ENCODE measurements at places on chromosomes 7 and 10.

DNA sequence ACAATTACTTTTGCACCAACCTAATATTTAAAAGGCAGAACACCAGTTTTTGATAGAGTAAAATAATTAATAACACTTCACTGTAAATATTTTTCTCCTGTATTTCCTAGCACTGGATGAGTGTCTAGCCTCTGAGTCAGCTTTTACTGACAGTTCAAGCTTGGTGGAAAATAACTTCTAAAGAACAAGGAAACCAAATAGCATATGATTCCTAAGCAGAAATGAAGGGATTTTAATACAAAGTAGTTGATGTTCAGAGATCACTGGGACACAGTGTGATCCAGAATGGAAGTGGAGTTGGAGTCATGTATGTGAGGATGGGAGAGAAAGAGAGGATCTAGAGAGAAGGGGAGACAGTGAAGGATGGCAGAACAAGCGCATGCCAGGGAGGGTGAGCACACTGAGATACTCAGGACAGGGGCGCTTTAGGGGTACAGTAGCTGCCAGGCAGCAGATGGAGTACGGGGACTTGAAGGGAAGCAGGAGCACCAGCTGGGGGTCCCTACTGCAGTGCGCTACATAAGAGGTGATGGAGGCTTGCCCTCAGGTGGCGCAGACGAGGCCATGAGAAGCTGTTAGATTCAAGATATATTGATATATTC is 117.9 kb upstream of the KLF6 start:
- DNase-seq: no peak

GRCh38 chr10:105269689-105270088 is 628.6 kb downstream of the SORCS3 start:
- no peak for DNase-seq

GRCh38 chr10:88038268-88038667 is 174.8 kb downstream of the PTEN start:
- no peak for DNase-seq

GRCh38 chr7:41085244-41085643 is 617.6 kb downstream of the INHBA start:
- DNase-seq: no peak

DNA sequence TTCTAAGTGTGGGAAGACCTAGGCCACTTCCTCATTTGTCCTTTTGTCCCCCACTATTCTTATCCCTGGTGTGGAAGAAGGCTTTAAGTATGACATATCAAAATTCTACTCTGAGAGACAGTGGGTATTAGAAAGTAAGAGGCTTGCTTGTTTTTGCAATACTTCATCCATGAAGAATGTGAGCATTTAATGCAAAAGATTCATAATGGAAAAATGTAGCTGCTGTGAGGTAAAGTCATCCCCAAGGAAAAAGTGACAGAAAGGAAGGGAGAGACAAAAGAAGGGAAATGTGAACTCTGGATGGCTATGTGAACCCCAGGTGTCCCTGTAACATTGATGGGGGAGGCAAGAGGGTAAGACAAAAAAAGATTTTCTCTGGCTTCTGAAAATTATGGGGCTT is 607.5 kb downstream of the SORCS1 start:
- DNase-seq: no peak

GRCh38 chr7:140677496-140677895 is 4.8 kb downstream of the ADCK2 start:
- DNase-seq: no peak

DNA sequence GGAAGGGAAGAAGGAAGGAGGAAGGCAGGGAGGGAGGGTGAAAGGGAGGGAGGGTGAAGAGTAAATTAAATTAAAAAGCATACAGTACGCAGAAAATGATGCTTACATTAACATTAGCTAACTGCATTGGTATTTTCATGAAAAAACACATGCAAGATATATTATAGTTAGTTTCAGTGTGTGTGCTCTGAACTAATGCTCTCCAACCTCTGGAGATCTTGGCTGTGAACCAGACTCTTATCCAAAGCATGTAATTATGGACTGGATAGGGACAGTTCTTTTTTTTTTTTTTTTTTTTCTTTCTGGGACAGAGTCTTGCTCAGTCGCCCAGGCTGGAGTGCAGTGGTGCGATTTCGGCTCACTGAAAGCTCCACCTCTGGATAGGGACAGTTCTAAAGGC is 357.0 kb downstream of the FRMD4A start:
- DNase-seq: no peak

- DNase-seq: no peak
Measured at GRCh38 chr10:90205340-90205739, 503.9 kb downstream of the KIF20B start.

GRCh38 chr7:157002819-157003421 is 7.5 kb downstream of the MNX1 start:
- no peak for DNase-seq

DNA sequence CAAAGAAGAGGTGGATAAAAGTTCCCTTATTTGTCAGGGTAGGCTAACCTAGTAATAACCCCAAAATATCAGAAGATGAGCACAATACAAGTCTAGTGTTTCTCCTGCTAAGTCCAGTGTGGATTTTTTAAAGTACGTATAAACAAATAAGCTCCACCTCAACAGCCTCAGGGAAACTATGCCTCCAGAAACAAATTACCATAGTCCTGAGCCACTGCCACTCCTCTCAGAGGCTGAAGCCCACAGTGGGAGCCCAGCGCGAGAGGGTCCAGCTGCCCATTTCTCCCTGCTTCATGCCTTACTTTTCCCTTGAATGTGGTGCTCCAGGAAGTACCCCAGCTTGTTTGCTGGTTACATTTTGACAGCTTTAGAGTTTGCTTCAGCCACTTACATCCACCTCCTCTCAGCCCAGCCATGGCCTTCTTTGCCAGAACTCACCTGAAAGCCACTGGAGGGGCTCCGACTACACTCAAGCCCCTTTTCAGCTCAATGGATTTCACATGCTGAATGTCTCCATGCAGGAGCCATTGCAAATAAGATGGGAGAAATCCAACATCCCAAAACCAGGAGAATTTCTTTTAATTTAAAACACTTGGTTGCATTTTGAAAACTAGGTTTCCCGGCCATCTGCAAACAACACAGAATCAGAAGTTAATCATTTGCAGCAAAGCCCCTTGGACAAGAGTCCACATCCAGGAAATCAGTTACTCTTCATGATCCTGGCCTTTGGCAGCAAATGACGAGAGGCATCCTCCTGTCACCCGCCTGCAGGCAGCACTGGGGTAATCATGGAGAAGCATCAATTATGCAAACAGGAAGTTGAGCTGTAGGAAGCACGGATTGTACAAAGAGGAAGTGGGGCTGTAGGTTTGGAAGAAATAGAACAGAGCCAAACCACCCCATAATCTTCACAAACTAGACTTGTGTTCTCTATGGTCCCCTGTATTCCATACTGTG is 138.1 kb downstream of the HERPUD2 start:
- DNase-seq: no peak

DNA sequence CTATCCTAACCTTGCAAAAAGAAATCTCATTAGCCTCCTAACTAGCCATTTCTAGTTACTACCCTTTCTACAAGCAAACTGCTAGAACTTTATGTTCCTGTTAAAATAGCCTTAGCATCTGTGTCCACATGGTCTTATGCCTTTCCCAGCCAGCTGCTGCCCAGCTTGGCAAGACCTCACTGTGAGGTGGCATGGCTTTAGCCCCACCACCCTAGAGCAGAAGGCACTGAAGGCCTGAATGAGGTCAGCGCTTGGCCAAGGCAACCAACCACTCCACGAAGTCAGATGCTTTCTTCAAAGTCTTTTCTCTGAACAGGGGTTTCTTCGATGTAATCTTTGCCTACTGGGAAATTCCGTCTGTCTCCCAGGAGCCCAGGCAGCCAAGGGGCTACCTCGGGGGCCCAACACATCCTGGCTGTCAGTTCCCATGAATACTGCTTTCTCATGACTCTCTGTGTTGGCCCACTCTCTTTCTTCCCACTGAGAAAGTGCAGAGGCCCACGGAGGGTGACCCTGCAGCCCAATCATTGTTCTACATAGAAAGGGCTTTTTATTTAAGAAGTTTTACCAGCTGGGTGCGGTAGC is 41.6 kb downstream of the POLR3A start:
- DNase-seq: no peak

- DNase-seq: no peak
Measured at GRCh38 chr7:2729031-2729892, 41.3 kb downstream of the AMZ1 start.

DNA sequence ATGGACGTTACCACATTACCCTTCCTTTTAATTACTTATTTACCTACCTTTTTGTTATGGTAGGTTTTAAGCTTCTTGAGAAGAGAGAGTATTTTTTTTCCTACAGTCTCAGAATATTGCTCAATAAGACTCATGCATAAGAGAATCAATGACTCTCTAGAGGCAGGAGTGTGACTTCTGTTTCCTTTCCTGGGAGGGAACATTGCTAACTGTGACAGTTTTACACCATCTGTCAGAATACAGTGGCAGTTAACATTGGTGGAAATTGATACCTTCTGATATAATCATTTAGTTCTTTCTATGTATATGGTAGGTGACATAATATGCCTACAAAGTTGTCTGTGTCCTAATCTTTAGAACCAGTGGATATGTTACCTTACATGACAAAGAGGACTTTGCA is 348.7 kb upstream of the POT1 start:
- DNase-seq: no peak

GRCh38 chr10:45154502-45154901 is 153.8 kb downstream of the ZNF22 start:
- no peak for DNase-seq

DNA sequence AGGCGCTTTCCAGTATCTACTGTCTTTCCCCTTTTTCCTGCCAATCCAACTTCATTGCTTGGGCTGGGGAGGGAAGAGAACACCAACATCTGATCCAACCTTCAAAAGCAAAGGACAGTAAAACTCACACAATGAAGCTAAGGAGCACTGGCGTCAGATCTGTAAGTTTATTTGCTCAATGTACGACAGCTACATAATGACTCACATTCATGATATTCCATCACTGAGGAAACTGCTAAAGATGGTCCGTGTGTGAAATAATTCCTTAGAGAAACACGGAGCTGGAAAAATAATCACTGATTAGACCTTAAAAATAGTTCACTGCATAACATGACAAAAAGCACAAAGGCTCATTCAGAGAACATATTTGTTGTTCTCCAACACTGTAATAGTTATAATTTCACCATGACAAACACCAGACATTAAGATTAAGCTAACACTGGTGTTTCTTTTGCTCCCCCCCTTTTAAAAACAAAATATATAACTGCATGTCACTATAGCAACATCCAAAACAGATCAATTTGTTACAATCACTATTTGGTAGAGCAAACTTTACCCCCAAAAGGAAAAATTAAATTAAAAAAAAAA is 24.3 kb downstream of the HSPB1 start:
- DNase-seq: no peak

DNA sequence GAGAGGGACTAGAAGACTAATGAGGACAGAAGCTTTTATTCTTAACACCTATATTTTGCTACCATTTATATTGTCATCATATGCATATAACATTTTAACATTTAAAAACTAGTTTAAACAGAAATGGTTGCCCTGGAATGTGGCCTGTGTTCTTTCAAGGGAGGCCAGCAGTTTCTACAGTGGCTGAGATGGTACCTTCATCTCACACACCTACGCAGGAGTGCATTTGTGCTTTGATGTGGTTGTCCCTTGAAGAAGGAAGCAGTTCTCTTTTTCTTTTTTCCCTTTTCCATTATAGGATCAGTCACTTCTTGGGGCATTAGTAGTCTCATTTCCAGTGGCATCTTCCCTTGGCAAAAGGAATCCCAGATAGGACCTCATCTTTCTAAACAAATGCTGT is 38.9 kb downstream of the KIAA1217 start:
- no peak for DNase-seq

GRCh38 chr7:29976673-29977415 is 12.8 kb downstream of the SCRN1 start:
- no peak for DNase-seq

GRCh38 chr10:27948186-27948585 is 50.7 kb downstream of the ODAD2 start:
- DNase-seq: no peak

GRCh38 chr10:5964736-5965135 is 12.6 kb downstream of the IL15RA start:
- DNase-seq: no peak

DNA sequence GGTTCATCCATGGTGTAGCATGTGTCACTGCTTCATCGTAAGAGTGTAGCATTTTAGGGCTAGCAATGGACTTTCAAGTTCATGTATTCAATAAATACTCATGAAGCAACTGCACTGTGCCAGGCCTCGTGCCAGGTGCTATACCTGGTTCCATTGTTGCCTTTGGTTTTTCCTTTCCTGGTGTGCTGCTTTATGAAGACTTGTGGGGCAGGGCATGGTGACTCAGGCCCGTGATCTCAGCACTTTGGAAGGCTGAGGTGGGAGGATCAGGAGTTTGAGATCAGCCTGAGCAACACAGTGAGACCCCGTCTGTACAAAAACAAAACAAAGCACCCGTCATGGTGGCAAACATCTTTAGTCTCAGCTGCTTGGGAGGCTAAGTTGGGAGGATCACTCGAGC is 2.2 kb upstream of the CPA4 start:
- DNase-seq: no peak

DNA sequence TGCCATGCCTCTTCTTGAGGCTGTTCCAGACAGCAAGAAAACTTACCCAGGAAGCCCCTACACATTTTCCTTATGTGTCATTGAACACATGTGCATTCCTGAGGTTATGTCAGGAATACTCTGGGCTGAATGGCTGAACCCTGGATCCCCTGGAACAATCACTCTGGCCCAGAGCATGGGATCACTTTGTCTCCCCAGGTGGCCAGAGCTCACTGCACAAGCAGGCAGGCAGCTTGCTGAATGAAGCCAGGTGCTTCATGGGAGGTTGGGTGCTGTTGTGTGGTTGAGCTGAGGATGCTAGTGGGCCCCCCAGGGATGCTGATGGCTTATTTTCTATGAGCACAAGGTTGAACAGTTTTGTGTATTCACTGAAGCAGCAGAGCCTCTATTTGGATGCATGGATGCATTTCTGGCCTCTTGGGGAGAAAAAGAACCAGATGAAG is 54.7 kb upstream of the NPTX2 start:
- DNase-seq: no peak

DNA sequence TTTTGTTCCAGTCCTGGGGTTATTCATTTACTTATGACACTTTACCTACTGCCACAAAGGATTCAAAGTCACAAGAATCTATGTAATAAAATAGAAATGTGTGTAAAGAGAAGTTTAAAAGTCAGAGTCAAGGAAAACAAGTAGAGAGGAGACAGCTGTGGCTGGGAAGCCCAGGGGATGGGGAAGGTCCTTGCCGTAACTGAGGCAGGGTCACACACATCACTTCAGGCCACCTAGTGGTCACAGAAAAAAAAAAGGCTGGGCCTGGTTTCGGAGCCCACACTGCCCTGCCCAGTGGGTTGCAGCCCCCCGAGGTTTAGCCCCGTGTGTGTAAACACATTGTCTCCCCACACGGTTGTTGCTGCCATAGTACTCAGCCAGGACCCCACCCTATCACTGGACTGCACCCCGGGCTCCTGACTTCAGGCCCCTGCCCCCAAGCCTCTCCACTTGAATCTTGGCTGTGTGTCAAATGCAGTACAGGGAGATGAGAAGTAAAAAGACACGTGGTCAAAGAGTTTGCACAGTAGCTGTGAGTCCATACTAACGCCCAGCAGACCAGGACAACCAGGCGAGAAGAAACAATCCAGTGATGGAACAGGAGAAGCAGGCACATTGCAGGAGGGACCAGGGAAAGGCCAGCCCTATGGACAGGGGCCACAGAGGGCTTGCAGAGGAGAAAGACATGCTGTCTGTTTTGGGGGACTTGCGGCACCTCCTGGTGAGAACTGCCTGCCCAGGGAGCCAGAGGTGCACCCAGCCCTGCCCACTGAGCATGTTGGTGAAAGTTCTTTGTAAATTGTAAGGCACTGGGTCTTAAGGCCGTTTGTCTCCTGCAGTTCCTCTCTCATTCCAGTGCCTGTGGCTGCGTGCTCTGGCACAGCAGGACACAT is 91.4 kb upstream of the MACROH2A2 start:
- DNase-seq: no peak

GRCh38 chr7:90552521-90552920 is 43.6 kb upstream of the CDK14 start:
- no peak for DNase-seq

Data from activated naive CD8-positive, alpha-beta T cell treated with anti-CD3 and anti-CD28 coated beads, Interleukin-2, amount 50 U/mL, for 24 hours (primary cell).